ENCODE measurements at places on chromosomes 1 and 21.

- DNase-seq, result no peak
Observed at GRCh38 chr1:177600936-177601335, 368.9 kb downstream of the SEC16B start.

GRCh38 chr21:35927262-35927661 is 133.1 kb downstream of the SETD4 start:
- no peak for DNase-seq

DNA sequence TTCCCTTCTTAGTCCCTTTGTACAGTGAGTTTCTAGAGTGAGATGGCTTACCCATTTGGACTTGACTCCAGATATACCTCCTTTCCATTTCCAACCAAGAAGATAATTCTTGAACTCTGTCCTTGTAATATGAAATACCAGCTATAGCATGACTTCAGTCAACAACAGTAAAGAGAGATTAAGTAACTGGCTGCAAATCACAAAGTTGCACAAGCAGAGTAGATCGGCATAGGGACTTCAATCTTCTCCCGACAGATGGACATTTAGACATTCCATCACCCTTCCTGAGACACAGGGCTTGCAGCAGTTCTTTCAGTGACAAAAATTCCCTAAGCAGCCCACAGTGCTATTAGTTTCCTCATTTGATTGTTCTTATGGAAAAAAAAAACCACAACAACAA is 44.6 kb downstream of the JAK1 start:
- no peak for DNase-seq

- no peak for DNase-seq
Observed at GRCh38 chr21:34205811-34206571, 132.6 kb downstream of the MRPS6 start.

DNA sequence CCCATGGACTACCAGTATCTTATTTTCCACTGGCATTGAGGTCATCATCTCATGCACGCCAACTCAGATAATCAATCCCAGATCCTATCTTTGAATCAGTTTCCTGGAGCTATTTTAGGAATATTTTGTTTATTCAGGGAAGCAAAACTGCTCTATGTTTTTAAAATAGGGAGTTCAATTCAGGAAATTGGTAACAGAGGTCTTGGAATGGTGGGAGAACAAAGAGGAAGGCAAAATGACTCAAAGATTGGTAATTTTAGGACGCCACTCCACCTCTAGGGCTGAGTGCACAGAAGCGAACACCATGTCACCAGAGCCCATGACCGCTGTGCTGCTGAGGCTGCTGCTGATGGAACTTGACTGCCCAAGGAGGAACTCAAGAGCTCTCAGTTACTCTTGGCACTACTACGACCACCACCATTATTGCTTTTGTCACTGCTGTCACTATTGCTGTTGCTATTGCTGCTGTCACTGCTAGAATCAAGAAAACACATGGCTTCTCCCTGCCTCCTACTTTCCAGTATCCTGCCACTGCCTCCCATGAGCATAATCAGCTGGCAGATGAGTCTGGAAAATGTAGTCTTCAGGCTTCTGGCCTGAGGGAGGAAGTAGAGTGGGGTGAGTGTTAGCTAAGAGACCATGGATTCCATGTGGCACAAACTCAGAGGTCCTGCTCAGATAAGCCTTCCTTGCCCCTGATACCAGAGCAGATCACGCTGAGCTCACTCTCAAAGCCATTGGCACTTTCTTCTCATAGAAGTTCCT is 71.6 kb upstream of the CNIH3 start:
- no peak for DNase-seq

DNA sequence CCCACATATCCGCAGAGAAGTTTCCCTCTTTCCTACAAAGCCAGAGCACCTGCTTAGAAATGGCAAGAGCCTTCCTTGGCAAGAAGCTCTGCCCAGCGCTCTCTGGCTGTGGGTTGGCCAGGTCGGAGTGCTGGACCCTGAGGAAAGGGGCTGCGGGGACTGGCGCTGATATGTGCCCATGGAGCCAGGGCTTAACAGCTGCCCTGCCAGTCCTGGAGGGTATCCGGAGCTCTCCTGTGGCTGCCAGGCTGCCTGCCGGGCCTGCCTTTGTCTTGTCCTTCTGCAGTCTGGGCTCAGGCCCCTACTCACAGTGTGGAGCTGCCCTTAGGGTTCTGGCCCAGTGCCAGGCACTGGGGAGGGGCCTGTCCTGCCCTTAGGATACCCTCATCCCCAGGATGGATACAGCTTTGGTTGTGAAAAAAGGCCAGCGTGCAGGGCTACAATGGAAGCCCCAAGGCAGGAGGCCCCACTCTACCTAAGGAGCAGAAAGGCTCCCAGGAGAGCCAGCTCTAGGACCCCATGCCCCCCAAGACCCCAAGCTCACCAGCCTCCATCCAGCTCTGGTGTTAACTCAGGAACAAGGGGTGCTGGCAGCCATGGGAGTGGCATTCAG is 43.4 kb downstream of the KIAA1614 start:
- DNase-seq, result no peak

- peak; percentile 95 for DNase-seq
Observed at GRCh38 chr1:155226188-155226909, 17.9 kb downstream of the MTX1 start.

- peak; percentile 61 for DNase-seq
Observed at GRCh38 chr1:180229483-180230415, at the start of gene LHX4. Gene LHX4 (plus strand): TSS chr1:180230264. CDS start chr1:180230530, 266 bp downstream.

- no peak for DNase-seq
Observed at GRCh38 chr1:182386980-182387379, 4.6 kb downstream of the GLUL start.

- DNase-seq, result peak; percentile 58
Observed at GRCh38 chr21:14259747-14260146, 43.8 kb downstream of the RBM11 start.

GRCh38 chr1:118944133-118944532 is 44.0 kb downstream of the TBX15 start:
- DNase-seq, result no peak

GRCh38 chr1:38028671-38029070 is 16.1 kb downstream of the UTP11 start:
- peak; percentile 41 for DNase-seq

GRCh38 chr1:70278710-70279109 is 57.5 kb downstream of the SRSF11 start:
- DNase-seq, result no peak

DNA sequence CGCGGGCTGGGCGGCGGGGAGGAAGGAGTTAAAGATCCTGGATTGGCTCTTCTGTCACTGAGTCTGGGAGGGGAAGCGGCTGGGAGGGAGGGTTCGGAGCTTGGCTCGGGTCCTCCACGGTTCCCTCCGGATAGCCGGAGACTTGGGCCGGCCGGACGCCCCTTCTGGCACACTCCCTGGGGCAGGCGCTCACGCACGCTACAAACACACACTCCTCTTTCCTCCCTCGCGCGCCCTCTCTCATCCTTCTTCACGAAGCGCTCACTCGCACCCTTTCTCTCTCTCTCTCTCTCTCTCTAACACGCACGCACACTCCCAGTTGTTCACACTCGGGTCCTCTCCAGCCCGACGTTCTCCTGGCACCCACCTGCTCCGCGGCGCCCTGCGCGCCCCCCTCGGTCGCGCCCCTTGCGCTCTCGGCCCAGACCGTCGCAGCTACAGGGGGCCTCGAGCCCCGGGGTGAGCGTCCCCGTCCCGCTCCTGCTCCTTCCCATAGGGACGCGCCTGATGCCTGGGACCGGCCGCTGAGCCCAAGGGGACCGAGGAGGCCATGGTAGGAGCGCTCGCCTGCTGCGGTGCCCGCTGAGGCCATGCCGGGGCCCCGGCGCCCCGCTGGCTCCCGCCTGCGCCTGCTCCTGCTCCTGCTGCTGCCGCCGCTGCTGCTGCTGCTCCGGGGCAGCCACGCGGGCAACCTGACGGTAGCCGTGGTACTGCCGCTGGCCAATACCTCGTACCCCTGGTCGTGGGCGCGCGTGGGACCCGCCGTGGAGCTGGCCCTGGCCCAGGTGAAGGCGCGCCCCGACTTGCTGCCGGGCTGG is at the start of gene NPR1:
NPR1 (plus strand) TSS at position 170 of the 818 bp plus-strand sequence; CDS start at position 591, 421 bp downstream.
- no peak for DNase-seq

DNA sequence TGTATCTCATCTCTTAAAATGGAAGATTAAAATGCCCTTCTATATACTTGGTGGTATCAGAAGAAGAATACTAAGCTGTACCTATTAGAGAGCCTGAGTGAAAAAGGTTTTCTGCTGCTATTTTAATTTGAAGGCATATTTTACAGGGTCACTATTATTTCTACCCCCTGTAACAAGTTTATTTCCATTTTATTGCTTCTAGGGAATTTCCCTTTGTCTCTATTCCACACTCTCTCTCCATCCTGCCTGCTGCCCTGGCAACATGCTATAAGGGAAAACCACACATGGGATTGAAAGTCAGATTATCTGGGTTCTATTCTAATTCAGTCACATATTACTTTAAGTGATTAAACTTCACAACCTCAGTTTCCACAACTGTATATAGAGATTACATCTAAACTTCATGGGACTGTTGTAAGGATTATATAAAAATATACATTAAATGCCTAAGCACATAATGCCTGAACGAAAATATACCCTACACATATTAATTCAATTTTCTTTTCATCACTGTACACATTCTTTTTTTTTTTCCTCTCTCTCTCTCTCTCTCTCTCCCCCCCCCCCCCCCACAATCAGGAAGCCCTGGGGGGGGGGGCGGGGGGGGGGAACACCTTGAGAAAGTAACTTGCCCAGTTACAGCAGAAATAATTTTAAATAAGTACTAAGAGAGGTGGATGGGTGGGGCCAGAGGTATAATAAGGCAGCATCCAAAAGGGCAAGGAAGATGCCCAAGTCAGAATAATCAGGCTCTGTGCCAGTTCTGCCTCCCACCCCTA is 51.5 kb downstream of the LUZP1 start:
- peak; percentile 32 for DNase-seq

GRCh38 chr21:43658769-43659135 is 536 bp downstream of the HSF2BP start:
- DNase-seq, result no peak

DNA sequence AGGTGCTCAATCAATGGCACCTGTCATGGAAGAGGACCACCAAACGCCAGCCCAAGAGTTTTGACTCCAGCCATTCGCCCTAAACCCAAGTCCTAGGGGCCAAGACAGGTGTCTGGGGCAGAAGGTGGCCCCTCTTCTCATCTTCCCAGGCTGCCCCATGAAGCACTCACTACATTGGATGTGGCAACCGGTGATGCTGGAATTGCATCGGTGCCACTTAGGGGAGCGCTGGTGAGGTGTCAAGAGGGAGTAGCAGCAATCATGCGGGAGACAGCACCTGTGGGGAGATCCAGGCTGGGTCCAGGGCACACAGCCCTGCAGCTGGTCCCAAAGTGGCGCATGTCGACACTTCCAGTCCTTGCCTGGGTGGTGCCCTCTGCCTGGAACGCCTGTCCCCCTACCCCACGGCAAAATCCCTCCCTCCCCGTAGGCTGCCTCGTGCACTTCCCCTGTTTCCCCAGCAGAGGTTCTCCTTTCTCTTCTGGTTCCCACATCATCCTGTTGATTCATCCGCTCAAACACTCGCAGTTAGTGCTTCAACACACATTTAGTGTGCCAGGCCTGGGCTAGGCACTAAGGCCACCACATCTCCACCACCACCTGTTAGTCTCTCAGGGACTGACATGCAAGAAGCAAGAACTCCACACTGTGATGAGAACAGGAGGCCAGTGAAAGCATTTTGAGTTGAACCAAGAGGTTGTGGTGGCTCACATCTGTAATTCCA is 18.5 kb downstream of the PLA2G2D start:
- peak; percentile 85 for DNase-seq

DNA sequence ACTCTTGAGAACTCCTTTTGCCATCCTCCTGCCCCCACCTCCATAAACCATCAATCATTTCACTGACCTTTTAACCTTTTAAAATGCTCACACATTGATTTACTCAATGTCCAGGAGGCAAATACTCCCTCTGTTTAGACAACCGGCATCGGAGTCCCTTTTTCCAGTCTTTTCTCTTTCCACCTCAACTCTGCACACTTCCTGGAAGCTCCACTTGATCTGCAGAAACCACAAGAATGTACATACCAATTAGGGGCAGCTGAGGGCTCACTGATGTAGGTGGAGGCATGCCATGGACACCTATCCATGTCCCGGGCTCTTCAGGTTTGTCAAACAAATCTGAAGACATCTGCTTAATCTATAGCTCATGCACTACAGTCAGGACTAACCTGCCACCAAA is 5.3 kb upstream of the AMIGO1 start:
- DNase-seq, result no peak

Data from spinal cord (tissue), 10 donors.